Activated CD8-positive, alpha-beta memory T cell treated with anti-CD3 and anti-CD28 coated beads, Interleukin-2, amount 50 U/mL, for 4 hours (primary cell): ENCODE measurements at places on chromosomes 4 and X.

DNA sequence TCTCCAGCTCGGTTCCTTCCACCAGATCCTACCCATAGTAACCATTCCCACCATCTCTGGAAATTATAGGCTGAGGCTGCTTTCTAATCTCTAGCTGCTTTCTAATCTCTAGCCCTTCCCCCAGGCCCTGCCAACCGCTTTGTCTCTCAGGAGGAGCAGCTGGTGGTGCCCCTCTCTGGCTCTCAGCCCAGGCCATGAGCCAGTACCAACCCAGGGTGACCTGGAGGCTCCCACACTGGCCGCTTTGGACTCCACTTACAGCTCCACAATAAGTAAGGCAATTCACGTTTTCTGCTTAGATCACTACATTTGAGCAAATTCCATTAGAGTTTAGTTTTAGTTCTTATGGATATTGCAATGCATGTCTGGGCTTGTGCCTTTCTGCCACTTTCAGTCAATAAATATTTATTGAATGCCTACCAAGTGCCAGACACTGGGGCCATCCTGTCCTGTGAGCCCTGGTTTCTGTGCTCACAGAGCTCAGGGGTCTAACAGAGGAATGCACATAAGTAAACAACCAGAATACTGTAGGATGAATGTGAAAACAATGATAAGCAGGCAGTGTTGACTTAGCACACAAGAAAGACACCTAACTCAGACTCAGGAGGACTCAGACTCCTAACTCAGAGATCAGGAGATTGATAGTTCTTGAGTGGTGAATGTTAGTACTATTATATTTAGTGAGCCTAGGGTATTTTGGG is 38.9 kb downstream of the SMC1A start:
- no peak for DNase-seq

DNA sequence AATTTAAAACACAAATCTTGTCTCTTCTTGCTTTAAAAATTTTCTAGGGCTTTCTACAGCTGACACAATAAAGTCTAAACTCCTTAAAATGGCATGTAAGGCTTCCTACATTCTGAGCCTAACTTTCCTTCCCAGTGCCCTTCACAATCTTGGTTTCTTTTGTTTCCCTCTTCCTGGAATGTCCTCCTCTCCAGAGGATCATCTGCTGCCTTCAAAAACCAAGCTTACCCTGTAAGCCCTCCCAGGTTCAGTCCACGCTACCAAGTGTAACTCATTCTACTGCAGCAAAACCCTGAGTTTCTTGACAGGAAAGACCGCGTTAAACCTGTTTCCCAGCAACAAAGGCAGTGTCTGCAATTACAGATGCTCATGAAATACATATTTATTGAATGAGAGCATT is 91.3 kb downstream of the SHISA3 start:
- no peak for DNase-seq

GRCh38 chr4:37197899-37198298 is 46.6 kb upstream of the NWD2 start:
- DNase-seq, result no peak

- no peak for DNase-seq
These were observed 24.5 kb upstream of the CCDC149 start for GRCh38 chr4:24937176-24937916.

DNA sequence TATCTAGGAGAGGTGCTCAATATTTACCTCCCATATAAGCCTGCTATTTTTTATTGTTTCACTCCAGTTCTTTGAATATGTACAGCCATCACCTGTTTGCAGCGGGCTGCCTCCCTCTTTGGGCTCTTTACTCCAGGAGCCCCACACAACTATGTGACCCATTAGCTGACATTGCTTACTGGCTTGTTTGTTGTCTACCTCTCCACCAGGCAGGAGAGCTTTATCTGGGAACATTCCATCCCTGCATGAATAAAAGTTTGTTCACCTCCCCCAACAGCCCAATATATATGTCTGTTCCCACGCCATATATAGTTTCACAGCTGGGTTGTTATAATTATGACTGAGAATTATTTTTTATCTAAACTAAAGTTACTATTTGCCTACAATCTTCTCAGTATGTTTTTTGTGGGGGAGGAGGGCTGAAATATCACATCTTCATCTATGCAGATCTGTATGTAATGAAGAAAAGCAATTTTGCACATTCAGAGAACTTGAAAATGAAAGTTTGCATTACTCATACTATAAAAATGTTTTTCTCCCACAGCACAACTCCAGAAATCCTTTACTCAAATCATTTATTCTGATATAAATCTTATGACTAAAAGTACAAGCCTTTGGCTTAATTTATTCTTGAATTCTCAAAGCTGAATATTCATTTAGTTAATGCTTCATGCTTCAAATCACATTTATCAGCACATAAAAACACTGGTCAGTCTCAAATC is 61.2 kb upstream of the DAPP1 start:
- no peak for DNase-seq

DNA sequence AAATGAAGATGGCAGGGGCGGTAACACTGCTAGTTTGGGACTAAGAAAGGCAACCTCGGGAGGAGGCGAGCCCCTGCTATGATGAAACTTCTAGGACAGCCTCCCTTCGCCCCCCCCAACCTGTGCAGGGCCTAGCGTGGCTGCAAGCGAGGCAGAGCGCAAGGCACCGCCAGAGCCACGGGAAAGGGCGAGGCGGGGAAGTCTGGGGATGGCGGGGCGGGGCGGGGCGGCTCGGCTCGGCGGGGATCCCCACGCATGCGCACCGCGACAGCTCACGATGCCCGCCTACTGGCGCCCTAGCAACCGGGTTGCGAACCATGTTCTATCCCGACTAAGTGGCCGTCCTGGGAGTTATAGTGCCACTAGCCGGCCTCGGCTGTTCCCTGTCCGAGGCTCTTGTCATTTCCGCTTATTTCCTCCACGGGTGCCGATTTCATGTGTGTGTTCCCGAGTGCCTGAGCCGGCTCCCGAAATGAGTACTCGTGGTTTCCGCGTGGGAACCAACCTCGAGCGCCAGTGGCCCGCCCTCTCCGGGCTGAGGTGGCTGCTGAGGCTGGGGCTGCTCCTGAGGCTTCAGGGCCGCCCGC is 28.7 kb upstream of the RBMX start:
- DNase-seq, result peak; percentile 75

DNA sequence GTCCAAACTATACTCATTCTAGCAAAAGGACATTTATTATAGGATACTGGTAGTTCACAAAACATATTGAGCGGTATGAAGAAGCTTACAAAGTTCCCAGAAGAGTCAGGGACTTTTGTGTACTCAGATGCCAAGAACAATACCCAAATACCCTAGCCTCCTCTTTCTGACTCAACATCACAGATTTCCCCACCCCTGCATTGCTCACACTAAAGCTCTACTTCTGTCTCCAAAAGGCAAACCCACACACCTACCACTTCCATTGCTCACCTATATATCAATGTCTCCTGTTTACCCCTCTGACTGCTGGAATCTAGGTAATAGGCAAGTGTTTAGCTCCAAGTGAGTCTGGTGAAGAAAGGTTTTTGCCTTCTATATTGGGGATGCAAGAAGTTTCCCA is 100.7 kb upstream of the HCCS start:
- no peak for DNase-seq

GRCh38 chr4:32341342-32341741 is 1621.2 kb downstream of the PCDH7 start:
- no peak for DNase-seq

- DNase-seq, result peak; percentile 77
These were observed 57.1 kb upstream of the PJA1 start for GRCh38 chrX:69222103-69223090.

- no peak for DNase-seq
These were observed 72.6 kb upstream of the SLC4A4 start for GRCh38 chr4:71266090-71266794.

- no peak for DNase-seq
These were observed 508.9 kb upstream of the FTHL17 start for GRCh38 chrX:31580726-31581125.

DNA sequence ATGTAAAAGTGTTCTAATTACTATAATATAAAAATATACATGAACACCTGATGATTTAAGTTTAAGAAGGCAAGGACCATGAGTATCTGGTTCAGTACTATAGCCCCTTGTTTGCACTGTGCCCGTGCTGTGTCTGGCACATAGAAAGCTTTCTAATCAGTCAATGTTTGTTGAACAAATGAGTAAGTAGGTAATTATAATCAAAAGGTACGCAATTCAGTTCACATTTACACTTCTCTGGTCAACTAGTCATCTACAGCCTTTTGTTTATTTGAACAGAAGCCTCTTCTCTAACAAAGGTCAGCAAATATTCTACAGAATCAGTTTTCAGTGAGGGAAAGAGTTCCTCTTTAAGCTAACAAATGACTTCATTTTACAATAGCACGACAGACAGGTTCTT is 523.3 kb downstream of the SMARCA1 start:
- no peak for DNase-seq

GRCh38 chr4:110526589-110526988 is 50.6 kb downstream of the ENPEP start:
- DNase-seq, result no peak

- no peak for DNase-seq
These were observed 35.9 kb downstream of the SYTL4 start for GRCh38 chrX:100695991-100696390.

DNA sequence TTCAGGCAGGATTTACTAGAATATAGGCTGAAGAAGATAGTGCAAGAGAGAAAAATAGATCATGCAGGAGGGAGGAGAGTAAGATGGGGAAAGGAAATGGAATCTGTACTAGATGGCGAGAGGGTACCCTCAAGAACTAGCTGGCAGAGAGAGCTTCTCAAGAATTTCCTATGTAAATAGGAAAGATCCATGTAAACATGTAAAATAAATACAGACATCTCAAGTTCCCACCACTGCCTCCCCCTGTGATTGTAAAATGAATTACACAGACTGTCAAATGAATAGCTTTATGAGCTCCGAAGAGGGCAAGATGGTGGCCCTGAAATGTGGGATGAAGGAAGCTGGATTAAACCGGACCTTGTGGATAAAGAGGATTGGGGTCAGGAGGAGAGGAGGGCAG is 178.0 kb downstream of the PALLD start:
- no peak for DNase-seq

GRCh38 chrX:137362583-137362982 is 203.3 kb upstream of the ZIC3 start:
- no peak for DNase-seq

- DNase-seq, result no peak
These were observed 97.7 kb upstream of the ACSL4 start for GRCh38 chrX:109830704-109831206.

DNA sequence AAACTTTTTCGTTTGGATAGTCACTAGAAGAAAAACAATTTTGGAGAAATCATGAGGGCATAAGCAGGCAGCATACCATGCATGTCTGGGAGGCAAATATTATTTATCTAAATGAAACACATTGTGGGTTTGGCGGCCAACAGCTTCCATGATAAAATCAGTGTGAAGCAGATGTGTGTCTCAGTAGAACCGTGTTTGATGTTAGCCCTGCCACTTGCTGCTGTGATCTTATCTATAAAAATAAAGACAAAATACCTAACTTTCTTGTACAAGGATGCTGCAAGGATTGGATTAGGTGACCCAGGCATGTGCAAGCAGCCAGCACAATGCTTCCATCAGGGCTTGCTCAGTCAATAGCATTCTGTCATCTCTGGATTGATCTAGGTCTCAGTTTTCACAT is 341.4 kb downstream of the PACRGL start:
- no peak for DNase-seq

DNA sequence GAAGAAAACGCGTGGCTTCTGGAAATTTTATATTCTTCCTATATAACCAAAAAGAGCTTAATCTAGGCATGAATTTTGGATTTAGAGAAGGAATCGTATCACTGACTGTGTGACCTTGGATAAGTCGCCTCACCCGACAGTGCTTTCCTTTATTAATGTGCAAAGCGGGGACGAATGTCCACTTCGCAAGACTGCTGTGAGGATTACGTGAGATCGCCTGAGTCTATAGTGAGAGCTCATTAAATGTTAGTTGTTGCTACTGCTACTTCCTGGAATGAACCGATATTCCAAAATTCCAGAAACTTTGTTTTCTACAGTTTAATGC is 448 bp upstream of the TBC1D8B start:
- no peak for DNase-seq

DNA sequence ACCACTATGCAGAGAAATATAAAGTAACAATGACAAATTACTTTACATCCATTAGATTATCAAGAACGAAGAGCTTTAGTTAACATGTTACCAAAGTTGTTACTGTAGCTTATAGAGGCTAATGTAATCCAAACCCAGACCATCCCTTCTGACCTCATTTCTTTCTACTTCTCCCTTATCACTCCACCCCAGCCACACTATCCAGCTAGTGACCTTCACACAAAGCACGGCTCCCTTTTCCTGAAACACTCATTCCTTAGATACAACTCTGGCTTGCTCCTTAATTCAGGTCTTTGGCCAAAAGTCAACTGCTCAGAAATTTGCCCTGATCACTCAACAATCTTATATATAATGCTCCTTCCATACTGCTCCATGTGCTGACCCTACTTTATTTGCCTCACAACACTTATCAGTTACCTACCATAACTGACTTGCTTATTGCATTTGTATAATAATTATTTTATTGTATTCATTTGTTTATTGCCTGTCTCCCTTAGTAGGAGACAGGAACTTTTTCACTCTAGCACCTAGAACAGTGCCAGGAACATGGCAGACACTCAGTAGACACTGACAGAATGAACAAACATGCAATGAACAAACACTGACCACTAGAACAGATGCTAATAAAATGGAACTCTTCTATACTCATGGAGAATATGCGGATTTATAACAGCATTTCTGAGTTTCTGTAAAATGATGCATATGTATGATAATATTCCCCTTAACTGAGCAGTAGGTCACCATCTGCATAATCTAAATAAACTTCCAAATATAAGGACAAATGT is 67.6 kb downstream of the EIF4E start:
- DNase-seq, result no peak

DNA sequence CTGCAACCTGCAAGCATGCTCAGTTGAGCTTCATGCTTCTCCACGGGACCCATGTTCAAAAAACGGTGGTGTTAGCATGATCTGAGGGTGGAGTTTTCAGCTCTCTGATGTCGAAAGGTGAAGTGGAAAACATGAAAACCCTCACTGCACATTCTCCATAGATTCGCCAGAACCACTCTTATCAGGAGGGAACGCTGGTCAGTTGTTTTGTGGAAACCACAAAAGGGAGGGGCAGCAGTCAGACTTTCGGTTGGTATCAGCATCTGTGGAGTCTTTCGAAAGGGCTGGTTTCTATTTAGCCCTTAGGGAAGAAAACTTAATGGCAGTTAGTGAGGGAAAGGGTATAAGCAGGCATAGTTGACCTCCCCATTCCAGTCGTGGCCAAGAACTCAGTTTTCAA is 12.6 kb downstream of the PPA2 start:
- DNase-seq, result no peak

- no peak for DNase-seq
These were observed 154.0 kb downstream of the BTC start for GRCh38 chr4:74640111-74640903.

DNA sequence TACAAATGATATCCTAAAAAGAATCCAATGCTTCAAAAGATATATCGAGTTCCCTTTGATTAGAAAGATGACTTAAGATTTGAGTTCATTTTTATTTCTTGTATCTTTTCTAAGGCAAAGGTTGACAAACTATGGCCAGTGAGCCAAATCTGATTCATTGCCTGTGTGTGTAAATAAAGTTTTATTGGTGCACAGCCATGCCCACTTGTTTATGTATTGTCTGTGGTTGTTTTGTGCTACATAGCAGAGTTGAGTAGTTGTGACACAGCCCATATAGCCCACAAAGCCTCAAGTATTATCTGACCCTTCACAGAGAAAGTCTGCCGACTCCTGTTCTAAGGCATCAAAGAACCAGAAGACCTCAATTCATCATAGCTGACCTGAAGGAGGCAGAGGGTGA is 32.2 kb upstream of the EIF1AX start:
- DNase-seq, result no peak
